ENCODE measurements at places on chromosomes 3 and 15.

DNA sequence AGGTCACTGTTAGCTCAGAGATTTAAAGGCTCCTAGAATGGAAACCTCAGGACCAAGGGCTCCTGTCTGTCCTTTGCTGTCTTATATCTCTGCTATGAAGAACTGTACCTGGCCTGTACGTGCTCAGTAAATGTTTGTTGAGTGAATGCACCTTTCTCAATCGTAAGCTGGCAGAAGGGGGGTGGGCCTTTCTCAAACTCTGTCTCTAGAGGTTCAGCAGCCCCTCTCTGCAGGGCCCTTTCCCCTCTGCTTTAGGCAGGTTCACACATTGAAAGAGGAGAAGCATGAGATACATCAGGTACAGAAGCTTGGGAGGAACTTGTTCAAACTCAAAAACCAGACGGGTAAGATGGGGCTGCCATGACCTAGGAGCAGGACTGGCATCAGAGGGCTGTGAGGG lies 155.6 kb downstream of the GOLGA6L4 start:
- no peak for DNase-seq

GRCh38 chr3:43343185-43343584 lies 56.8 kb downstream of the SNRK start:
- DNase-seq = no peak

DNA sequence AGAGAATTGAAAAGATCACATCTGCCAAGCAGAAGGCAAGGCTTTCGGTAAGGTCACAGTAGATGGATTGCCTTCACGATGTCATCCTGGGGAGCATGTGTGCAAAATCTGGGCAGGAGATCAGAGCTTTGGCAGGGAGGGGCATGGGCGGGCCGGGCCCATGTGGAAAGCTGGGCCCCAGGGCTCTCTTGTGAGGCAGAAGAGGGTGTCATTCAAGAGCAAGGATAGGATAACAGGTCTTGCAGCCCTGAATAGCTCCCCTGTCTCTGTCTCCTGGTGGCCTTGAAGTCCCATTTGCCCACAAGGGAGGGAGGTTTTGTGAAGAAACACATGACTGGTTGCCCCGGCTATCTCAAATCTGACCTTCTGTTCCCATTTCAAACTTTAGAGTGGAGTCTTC lies 172.0 kb downstream of the OPA1 start:
- no peak for DNase-seq

- no peak for DNase-seq
Observed at GRCh38 chr3:177608443-177608842, 411.2 kb upstream of the TBL1XR1 start.

- no peak for DNase-seq
Observed at GRCh38 chr3:87333393-87333892, 57.1 kb upstream of the POU1F1 start.

GRCh38 chr3:124862006-124862405 lies 25.2 kb downstream of the ITGB5 start:
- no peak for DNase-seq

GRCh38 chr15:34696506-34696905 lies 58.3 kb downstream of the GJD2 start:
- DNase-seq = no peak

DNA sequence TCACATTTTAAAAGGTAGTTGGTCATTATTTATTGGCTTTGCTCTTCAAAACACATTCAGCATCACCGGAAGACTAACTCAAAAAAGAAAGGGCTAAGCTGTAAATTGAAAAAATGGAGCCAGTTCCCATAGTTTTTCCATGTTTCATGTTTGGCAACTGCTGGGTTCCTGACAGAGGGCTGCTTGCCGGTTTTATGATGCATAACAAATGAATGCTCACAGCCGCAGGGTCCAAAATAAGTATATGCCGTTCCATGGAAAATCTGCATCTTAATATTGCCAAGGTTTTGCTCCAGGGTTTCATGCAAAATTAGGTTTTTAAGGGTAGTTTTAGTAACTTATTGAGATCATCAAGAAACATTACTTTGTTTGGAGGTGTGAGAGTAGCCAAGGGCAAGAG lies 15.8 kb downstream of the SLC12A1 start:
- no peak for DNase-seq

DNA sequence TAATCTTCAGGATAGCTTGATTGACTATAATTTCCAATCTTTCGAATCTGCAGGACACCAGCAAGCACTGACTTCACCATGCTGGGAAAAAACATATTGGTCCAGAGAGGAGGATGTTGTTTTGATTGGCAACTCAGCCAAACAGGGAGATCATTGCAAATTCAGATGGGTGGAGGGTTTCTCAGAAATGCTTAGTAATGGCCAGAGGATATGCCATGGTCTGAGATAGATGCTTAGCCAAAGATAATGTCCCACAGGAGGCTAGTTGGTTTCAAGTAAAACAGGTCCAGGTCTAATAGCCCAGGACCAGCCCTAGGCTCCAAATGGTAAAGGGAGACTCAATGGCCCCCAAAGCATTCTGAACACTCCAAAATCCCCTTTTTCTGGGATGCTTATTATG lies 46.7 kb upstream of the CCDC80 start:
- DNase-seq = no peak

DNA sequence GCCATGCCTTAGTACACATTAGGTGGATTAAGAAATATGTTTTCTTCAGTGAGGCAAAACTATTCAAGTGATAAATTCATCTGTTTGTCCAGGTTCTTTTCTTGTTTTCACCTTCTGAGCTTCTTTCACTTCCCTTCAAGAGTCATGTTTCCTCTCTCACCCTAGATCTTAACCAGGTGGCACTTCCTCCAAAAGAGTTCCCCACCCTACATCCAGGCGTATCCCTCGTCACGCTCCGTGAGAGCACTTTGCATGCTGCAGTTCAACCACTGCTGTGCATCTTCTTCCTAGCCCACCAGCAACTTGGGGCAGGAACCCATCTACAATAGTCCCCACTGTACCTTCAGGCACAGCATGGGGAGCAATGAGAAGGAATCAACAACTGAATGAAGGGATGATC lies 28.9 kb downstream of the OSBPL10 start:
- DNase-seq = no peak

GRCh38 chr3:191253089-191253799 lies 54.2 kb downstream of the OSTN start:
- no peak for DNase-seq

DNA sequence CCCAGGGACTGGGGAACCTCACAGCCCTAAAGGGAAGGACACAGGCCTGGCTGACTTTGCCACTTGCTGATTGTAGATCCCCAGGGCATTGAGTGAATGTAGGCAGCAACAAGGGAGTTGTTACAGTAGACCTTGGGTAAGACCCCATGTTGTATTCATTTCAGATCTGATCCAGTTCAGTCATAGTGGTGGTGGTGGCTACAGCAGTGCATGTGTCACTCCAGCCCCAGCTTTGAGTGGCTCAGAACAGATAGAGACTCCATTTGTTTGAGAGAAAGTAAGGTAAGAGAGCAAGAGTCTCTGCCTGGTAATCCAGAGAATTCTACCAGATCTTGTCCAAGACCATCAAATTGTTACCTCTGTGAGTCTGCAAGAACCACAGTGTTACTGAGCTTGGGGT lies 278.7 kb upstream of the SATB1 start:
- no peak for DNase-seq

DNA sequence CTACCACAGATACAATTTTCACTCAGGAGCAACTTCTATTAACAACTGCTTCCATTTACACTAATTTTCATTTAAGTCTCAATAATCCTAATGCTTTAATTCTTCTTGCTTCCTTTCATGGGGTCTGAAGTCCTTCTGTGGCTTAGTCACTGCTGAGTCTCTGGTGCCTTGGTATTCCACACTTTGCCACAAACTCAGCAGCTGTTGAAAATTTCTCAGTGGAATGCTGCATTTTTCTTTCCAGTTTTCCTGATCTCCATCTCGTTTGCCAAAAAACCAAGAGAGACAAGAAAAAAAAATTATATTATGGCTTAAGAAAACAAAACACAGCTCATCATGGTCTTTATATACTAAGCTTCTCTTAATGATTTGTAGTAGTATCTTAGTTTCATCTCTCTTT lies 269.2 kb upstream of the AZI2 start:
- no peak for DNase-seq

DNA sequence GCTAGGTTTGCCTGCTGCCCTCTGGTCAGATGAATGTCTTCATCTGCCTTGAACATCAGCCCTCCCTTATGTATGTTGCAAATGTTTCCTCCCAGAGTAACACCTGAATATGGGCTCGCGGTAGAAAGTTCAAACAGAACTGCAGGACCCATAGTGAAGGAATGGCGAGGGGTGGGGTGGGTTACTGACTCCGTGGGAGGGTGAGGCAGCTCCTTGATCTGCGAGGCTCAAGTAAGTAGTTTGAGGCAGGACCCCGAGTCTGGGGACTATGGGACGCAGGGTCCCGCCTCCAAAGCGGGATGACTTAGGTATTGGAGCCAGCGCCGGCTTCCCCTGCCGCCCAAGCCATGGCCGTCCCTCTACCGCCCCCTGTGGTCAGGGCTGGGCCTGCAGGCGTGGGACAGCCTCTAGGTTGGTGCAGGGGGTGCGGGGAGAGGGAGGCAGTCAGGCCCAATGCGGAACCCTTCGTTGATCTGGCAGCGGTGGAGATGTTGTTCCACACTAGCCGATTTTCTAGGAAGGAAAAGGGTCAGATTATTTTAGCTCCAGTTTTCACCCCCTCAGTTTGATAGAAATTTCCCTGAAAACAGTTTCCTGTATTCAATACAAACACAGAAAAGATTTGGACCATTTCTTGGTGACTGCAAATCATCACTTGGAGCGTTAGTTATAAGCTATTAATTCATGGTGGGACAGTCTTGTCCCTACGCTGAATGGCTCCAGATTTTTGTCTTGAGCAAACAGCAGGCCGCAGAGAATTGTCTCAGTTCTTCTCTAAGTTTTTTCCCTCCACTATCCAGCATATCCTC lies 72.3 kb downstream of the CORO2B start:
- no peak for DNase-seq

DNA sequence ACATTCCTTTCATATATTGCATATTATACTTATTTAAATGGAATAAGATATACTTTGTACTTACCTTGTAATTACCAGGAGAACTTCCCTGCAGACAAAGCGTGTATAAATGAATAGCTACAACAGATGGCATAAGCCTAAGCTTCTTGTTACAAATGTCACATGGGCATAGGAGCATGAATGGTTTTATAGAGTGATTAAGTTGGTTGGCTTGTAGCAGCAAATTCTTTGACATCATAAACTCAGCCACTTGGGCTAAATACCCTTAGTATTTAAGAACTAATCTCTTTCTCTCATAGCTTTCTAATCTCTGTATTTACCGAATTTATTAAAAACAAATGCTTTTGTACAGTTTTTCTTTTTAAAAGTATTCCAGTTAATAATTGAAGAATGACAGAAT lies at the start of gene UBAP1L:
Gene UBAP1L (minus strand): TSS at position 115 of the 400 bp plus-strand sequence. CDS start 8,985 bp downstream, outside the sequence.
- peak; percentile 65 for DNase-seq

DNA sequence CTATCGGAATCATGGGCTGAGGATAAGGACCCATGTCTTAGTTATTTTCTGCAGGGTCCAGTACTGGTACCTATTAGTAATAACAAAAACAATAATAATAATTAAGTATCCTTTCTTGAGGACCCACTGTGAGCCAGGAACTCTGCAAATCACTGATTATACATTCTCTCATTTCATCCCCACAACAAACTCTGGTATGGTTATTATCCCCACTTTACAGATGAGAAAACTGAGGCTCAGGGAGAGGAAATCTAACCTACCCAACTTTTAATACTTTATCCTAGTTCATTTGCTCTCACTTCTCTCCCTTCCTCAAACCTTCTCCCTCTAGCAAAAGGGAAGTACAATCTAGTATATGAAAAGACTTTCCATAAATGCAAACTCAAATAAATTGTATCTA lies 528.4 kb upstream of the PROK2 start:
- no peak for DNase-seq

DNA sequence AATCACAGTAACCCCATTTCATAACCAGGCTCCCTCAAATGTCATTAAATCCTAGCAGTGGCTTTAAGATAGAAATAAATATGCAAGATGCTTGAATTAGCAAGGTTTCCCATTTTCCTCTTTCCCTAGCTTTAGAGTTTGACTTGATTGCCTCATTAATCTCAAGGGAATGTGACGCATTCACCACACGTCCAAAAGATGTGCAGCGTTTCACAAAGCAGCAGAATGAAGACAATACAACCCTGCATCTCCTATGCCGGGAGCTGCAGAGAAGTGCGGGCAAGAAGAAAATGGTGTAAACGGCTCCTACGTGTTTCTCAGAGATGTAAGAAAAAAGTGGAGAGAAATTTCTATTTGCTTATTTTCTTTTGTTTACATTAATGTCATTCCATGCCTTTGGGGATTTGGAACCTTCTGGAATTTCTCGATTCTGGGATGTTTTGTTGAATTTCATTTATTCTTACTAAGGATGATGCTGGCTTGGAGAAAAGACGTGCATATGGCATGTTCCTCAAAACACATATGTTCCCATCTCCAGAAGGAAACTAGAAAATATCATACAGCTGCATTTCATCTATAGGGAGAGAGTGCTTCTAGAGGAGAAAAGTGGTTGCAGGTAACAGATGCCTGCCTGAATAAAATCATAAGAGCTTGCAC lies 27.8 kb upstream of the FRMD4B start:
- no peak for DNase-seq

GRCh38 chr3:65689436-65689835 lies 349.3 kb downstream of the MAGI1 start:
- DNase-seq = no peak

- no peak for DNase-seq
Observed at GRCh38 chr15:101210058-101210457, 41.8 kb downstream of the CHSY1 start.

DNA sequence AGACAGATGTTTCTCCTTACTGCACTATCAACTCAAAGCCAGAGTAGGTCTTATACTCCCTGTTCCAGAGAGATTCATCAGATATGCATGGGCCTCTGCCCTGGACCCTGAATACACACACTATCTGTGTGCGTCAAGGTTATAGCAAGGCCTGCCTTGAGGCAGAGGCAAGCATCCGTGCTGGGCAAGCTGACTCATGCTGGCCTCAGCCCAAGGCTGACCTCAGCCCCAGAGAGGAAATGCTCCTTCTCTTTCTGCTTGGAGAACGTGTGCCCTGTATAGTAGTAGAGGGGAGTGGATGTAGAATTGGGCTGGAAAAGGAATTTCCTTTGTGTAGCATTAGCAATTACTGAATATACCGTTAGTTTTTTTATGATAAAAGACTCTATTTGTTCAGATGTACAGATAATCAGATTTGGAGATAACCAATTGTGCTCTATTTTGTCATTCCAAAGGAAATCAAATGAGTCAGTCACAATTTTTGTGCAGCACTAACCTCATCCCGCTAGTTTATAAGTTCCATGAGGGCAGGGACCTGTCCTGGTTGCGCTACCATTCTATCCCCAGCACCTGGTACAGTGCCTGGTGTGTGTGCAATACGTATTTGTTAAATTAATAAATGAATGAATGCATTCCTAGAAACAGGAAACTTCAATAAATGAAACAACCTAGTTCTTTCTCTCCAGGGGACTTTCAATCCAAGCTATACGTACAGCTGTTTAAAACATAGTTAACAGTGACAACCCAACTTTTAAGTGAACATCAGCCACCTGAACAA lies 13.3 kb upstream of the PAQR9 start:
- DNase-seq = peak; percentile 39

Data from DMS 273 treated with DMSO at 0.1 percent for 48 hours (cell line).